Head of caudate nucleus (tissue), 42 donors: ENCODE measurements at places on chromosomes 3 and 15.
A peak's percentile ranks its signal among the peaks of the same experiment; 100 is the strongest.

- no peak for DNase-seq
Measured at GRCh38 chr15:68930268-68931022, at the start of gene SPESP1. Gene SPESP1, plus strand, starts transcription at chr15:68930525. Its CDS starts 129 bp downstream, at chr15:68930654.

DNA sequence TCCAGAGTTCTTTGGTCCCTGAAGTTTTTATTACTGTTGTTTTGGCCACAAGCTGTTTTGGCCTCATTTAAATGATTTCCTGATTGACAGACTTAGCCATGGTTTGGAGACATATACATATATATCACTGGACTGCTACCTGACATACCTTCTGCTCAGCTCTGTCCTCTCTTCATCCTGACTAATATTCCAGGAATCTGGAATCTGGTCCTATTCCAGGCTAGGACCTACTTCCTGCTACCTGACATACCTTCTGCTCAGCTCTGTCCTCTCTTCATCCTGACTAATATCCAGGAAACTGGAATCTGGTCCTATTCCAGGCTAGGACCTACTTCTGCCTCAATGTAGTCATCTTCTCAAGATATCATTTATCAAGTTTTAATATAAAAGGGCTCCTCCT lies 724.4 kb upstream of the ROBO1 start:
- no peak for DNase-seq

- DNase-seq: no peak
Measured at GRCh38 chr3:29854821-29855220, 574.0 kb downstream of the RBMS3 start.

DNA sequence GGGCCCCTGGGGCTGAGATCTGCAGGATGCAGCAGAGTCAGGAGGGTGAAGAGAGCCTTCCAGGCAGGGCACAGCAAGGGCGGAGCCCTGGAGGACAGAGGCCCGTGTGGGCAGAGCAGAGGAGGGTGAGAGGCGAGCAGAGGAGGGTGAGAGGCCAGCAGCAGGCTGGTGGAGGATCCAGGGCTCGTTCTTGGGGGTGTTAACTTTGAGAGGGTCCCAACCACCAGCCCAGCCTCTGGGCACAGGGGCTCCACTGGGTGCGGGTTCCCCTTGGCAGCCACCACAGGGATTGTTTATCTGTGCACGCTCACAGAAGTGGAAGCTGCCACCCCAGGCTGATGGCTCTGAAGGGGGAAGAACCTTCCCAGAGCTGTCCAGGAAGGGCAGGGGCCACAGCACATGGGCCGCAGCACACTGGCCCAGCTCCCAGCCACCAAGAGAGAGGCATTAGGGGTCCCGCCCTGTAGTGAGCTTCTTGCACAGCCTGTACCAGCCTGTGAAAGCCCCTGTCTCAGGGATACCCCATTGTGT lies 9.3 kb upstream of the PLXND1 start:
- DNase-seq: no peak

GRCh38 chr15:29740692-29741311 lies 81.5 kb downstream of the TJP1 start:
- DNase-seq: no peak

DNA sequence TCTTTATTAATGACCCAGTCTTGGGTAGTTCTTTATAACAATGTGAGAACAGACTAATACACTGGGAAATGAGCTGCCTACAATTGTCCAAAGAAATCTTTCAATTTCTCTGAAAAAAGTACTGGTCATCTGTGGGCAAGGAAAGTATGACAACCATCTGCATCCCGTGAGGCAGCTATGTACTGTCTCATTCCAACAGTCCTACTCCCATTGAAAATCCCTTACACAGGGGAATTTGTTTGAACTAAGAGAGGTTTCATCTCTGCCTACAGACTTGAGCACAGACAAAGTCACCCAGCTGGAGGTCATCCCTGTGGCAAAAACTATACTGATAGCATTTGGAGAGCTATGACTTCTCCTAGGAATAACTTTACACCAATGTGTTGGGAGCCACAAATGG lies 27.1 kb downstream of the SHC4 start:
- no peak for DNase-seq

DNA sequence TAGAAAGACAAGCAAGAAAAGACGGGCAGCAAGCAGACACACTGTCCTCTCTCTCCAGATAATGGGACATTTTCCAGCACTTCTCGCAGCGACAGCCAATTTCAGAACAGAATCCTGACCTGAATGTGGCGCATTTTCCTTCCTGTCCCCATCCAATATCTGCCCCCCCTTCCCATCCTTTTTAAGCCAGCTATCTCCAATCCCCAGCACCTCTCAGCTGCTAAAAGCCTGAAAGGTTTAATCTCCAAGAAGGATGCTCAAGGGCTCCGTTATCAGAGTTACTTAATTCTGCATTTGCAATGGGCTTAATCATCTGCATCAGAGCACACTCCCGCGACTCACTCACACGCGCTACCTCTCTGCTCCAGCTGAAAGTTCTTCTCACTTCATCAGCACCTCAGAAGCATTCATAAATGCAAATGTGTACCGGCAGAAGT lies 50.5 kb downstream of the SRGAP3 start:
- DNase-seq: peak; percentile 23

GRCh38 chr3:128229106-128229857 lies 76.0 kb downstream of the EEFSEC start:
- no peak for DNase-seq

DNA sequence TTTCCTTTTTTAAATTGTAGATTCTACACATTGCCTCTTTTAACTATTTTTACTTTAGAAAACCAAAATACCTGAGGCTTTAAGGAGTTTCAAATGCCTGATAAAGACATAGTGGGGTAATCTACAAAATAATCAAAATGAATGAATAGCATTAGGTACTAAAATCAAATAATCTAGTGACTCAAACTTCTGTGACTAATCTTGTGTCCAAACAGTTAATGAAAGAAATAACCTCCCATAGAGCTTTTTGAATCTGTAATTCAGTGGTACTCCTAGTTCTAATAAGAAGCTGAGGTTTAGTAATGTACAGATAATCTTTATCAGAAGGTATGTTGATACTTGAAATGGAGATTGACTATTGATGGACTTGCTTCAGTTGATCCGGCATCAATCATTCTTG lies 53.0 kb downstream of the DTWD1 start:
- no peak for DNase-seq
